Upper lobe of left lung (tissue), 6 donors: ENCODE measurements at places on chromosomes 1 and 21. TPM values are rescaled to one million over a fixed set of nuclear protein-coding genes. Genes with fewer than 3 reads are reported as not detected.

The UBL4B gene
- not detected for total RNA-seq

The AP4B1 gene
- 29.3 TPM for total RNA-seq

DNA sequence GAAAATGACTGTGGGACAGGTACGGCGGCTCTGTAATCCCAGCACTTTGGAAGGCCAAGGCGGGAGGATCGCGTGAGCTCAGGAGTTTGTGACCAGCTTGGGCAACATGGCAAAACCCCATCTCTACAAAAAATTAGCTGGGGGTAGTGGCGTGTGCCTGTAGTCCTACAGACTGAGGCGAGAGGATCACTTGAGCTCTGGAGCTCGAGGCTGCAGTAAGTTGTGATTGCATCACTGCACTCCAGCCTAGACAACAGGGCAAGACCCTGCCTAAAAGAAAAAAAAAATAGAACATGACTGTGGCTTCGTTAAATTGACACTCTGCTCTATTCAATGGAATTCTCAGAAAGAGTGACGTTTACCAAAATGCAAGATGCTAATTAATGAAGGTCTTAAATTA lies 3.9 kb upstream of the DBT start:
- no peak for DNase-seq

The ECE1 gene
- 68.1 TPM for total RNA-seq

- DNase-seq, result no peak
Measured at GRCh38 chr1:47849591-47850261, 147.5 kb downstream of the TRABD2B start.

GRCh38 chr21:27152996-27153395 lies 186.1 kb upstream of the ADAMTS5 start:
- DNase-seq, result no peak

The CD247 gene
- total RNA-seq, result 8.8 TPM

DNA sequence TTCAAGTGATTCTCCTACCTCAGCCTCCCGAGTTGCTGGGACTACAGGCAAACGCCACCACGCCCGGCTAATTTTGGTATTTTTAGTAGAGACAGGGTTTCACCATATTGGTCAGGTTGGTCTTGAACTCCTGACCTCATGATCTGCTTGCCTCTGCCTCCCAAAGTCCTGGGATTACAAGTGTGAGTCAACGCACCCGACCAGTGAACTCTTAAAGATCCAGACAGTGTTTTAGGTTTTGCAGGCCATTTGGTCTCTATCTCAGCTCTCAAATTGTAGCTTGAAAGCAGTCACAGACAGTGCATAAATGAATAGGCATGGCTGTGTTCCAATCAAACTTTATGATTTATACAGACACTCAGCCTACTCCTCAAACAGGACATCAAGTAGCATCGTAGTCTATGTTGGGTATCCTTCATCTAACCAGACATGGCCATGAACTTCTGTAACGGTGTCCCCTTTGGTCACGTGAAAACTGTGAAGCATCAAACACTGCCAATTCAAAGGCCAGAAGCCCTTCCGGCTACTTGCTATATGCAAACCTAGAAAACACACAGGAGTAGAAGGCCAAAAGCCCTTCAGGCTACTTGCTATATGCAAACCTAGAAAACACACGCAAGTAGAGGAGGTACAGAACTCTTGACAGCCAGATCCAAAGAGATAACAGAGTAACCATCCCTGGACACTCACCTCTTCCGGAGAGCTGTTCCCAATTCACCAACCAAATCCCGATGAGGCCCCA lies 3.1 kb downstream of the FUCA1 start:
- DNase-seq, result no peak

DNA sequence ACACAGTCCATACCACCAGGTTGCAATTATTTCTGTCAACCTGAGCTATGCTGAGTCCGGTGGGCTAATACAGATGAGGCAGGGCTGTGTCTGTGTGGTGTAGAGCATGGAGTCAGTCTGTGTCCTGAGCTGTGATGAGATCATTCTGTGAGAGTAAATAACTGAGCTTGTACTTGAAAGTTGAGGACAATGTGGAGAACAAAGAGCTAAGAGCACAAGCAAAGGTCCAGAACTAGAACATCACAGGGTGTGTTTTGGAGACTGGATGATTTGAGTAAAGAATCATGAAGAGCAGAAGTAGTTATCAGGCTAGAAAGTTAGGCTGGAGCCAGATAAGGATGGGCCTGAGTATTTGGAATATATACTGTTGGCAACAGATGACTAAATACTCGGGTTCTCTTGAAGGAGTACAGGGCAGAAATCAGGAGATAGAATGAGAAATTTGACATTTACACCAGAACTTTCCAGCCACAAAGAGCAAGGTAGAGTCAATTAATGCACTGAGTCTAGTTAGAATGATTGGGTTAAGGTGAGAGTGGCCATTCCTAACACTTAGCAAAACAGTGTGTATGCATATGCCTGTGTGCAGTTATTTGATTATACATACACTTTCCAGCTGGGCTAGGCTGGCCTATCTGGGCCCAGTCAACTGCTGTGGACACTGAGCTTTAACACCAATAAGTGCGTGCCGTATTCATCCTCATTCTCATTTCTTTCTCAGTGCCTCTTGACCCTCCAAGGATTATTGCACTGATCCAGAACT lies 48.8 kb downstream of the LEPR start:
- no peak for DNase-seq

The BRDT gene
- total RNA-seq, result not detected

- no peak for DNase-seq
Measured at GRCh38 chr1:224736619-224737352, 120.7 kb downstream of the CNIH3 start.

- peak; percentile 73 for DNase-seq
Measured at GRCh38 chr1:13730751-13731482, 30.9 kb downstream of the PRDM2 start.

The TNNI3K gene
- 2.1 TPM for total RNA-seq

- no peak for DNase-seq
Measured at GRCh38 chr1:70552662-70553566, 141.8 kb downstream of the CTH start.

The RAB3B gene
- 0.13 TPM for total RNA-seq

The MTARC1 gene
- 32.5 TPM for total RNA-seq

GRCh38 chr1:87549738-87550137 lies 221.1 kb downstream of the LMO4 start:
- no peak for DNase-seq

DNA sequence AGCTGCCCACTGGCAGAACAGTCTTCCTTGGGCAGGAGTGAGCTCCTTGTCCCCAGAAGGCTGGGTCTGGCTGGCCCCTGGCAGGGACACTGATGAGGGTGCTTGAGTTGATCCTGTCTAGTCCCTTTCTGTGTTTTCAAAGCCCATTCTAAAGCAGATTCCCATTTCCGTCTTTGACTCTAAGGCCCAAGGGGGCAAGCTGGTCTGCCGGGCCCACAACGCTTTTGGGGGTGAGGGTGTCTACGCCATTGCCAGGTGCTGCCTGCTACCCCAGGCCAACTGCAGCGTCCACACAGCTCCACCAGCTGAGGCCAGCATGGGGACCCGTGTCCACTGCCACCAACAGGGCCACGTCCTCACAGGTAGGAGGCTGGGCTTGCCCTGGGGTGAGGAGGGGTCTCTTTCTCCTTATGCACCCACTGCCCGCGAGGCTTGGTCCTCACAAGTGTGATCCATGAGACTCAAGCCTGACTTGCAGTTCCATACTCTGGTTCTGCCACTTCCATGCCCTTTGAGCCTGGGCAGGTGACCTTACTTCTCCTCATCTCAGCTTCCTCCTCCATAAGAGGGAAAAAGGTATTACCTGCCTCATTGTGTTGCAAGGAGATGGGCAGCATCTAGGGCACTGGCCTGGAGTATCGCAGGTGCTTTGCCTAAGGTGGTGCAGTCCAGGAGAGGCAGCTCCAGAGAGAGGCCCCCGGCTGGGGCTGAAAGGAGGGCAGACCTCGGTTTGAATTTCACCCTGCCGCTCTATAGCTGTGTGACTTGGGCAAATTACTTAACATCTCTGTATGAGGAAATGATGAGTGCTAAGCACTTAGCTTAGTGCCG lies 20.2 kb downstream of the PCSK9 start:
- no peak for DNase-seq

- no peak for DNase-seq
Measured at GRCh38 chr1:44677201-44677766, 2.8 kb downstream of the ARMH1 start.

GRCh38 chr1:180186831-180187230 lies 32.2 kb downstream of the QSOX1 start:
- no peak for DNase-seq

The F5 gene
- total RNA-seq, result 5.0 TPM

DNA sequence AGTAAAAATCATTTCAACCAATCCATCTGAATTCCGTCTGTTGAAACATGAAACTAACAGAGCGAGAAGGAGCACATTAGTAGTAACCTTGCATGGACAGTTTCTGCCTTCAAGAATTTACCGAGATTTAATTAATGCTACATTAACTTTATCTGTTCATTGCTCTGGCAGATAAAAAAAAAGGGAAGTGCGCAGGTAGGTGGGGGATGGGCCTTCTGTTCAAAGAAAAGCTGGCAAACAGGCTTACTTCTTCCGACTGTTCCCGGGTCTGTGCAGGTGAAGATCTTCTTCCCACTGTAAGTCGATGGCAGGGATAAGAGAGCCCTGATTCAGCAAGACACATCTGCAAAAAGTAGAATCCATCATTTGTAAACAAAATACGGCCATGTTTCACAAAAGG lies 172.6 kb upstream of the DMRTA2 start:
- DNase-seq, result no peak

DNA sequence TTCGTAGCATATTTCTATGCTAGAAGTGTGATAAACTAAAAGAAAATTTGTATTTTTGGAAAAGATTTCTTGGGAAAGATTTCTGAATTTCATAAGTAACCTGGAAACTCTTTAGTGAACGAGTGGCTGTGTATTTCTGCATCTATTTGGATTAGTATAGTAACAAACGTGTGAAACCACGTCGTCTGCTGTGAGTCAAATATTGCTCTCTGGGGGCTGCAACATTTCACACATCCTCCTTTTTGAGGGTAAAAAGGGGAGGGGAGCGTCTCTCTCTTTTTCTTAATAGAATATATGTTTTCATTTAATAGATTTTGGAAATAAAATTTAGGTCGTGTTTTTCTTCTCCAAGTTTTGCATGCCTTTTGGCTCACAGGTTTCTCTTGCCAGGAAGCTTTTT lies 44.8 kb downstream of the LHX9 start:
- DNase-seq, result no peak

The JAM2 gene
- 7.8 TPM for total RNA-seq

The SEMA6C gene
- total RNA-seq, result 4.4 TPM

GRCh38 chr1:183019860-183020259 lies 3.4 kb upstream of the LAMC1 start:
- no peak for DNase-seq

The MAN1A2 gene
- total RNA-seq, result 26.2 TPM

- DNase-seq, result no peak
Measured at GRCh38 chr1:81706650-81707435, 93.9 kb upstream of the ADGRL2 start.

The SELENON gene
- total RNA-seq, result 91.1 TPM

- DNase-seq, result no peak
Measured at GRCh38 chr1:85623061-85623471, 42.5 kb downstream of the CCN1 start.
